ENCODE measurements at places on chromosomes 2 and 18.

- DNase-seq: no peak
Observed at GRCh38 chr2:932320-933115, 18.1 kb upstream of the SNTG2 start.

DNA sequence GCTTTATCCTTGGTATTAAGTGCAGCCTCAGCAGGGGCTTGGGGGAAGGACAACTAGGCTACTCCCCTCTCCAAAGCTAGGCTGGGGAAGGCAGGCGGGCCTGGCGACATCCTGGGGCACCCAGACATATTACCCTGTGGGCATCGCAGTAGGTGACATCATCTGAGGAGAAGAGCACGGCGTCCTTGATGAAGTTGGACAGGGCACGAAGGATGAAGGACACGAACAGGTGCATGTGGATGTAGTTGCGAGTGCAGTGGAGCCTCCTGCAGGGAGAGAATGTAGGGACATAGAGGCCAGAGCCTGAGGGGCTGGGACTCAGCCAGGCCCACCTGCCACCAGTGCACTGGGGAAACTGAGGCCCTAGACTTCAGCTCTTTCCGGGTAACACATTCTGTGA, 32.3 kb downstream of the TMEM37 start:
- DNase-seq: no peak

DNA sequence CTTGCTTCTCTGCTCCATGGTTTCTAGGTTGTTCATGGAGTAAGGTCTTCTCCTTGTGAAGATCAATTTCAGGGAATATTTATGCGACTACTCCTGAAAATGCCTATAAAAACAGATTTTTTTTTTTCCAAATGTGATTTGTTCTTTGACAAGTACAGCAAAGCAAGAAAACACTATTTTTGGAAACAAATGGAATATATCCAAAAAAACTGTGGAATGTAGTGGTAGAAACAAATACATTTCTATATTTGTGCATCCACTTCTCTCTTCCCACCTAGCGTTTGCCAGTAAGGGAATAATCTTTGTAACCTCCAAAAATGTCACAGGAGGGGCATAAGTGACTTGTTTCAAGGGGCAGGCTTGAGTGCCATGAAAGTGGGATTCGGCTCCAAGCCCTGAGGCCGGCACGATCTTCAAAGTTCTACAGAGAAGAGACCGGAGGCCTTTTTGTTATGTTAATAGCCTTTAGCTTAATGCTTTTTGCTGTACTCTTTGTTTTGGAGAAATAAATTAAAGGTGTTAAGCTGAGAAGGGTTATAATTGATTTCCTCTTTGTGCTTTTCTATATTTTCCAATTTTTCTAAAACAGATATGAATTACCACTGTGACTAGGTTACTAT, 200.6 kb downstream of the NRP2 start:
- DNase-seq: no peak

GRCh38 chr2:128384956-128385355, 66.3 kb upstream of the HS6ST1 start:
- no peak for DNase-seq

GRCh38 chr2:98390571-98391476, 44.6 kb downstream of the CNGA3 start:
- DNase-seq: no peak

GRCh38 chr2:183035298-183035953, 2.8 kb downstream of the NCKAP1 start:
- no peak for DNase-seq

DNA sequence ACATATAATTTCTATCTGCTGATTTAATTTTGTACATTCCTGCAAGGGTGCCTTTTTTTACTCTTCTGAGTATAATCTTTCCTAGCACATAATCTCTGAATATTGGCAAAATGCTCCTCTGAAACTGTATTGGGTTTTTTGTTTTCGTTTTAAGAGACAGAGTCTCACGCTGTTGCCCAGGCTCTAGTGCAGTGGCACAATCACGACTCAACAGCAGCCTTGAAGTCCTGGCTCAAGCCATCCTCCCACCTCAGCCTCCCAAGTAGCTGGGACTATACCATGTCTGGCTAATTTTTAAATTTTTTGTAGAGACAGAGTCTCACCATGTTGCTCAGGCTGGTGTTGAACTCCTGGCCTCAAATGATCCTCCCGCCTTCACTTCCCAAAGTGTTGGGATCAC, 104.9 kb downstream of the SPTBN1 start:
- DNase-seq: no peak

- DNase-seq: no peak
Observed at GRCh38 chr18:44826418-44827259, 146.0 kb downstream of the SETBP1 start.

DNA sequence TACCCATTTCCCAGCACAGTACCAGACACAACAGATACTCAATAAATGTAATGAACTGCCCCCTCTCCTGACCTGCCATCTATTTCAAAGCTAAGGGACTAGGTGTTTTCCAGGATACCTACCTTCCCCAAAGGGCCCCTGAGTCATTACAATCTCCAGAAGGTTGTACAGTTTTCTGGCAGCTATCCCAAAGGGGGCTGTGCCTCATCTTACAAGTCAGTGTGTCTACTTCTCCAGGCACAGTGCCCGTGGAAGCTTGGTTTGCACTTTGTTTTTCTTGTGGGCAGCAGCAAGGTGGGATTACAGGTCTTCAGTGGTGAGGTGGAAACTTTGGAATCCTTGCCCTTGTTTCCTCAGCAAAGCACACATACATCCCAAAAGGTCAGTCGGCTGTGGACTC, 62.8 kb upstream of the CYP26B1 start:
- no peak for DNase-seq

DNA sequence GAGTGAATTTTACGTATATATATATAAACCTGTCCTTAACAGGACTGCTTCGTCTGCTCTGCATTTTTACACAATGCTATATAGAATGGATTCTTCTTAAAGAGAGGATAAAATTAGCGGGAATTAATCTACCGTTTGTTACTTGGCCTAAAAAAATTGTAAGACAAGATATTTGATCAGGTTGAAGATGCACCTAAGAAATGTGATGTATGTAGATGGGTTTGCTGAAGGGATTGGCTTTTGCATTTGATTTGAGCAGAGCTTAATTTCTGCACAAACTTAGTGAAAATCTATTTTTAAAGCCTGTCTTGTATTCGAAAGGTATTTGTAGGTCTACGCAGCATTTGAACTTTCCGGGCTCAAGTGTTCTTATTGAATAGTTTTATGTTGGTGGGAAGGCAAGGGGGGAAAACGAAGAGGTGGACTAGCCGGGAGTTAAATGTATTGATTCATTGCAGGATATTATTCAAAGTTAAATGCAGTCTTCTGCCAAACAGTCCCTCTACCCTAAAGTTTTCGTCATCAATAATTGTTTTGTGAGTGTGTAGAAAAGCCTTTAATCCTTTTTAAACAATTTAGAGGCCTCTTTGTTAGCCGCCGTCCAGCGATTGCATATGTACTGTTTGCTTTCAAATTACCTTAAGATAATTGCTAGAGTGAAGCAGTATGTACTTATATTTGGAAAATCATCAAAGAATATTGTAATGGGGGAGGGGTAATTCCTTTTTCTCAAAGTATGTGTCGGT, 1.2 kb downstream of the PPP1CB start:
- no peak for DNase-seq

DNA sequence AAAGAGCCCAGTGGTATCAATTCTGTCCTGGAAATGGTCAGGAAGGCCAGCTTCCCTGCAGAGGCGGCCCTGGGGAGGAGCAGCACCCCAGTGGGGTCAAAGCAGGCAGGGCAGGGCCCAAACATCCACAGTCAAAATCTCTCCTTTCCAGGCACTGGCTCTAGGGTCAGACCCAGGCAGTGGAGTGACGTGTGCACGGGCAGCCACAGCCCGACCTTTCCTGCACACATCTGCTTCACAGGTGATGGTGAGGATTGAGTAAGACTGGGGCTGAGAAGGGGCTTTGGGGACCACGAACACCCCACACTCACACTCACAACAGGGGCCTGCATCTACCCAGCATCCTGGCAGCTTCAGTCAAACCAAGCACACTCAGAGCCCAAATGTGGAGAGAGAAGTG, 97.8 kb upstream of the GLI2 start:
- DNase-seq: no peak
